Neuronal stem cell (in vitro differentiated cells): ENCODE measurements at places on chromosomes 4 and X.

DNA sequence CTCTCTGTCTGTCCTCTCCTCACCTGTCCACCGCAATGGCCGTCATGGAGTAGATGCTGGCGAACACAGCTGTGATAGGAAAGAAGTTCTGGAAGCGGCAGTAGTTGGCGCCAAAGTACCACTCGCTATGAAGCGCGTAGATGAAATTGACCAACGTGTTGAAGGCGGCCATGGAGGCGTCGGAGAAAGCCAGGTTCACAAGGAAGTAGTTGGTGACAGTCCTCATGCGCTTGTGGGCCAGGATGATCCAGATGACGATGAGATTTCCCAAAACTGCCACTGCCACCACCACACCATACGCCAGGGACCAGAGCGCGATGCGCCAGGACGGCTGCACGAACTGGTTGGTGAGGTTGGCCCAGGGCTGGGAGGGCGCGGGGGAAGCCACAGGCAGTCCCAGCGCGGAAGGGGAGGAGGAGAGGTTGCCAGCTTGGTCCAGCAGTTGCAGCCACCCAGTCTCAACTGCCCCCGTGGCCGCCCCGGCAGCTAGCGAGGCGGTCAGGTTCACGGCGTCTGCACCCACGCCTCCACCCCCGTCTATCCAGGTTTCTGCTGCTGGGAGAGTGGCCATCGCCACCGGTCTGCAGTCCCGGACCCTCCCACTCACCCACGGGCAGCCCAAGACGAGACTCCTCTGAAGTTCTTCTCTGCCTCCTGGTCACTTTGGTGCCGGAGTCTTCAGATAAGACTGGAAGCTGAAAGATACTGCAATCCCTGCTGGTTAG lies 518 bp downstream of the TACR3 start:
- no peaks in the 10 kb centered on the region for H3K27me3 ChIP-seq
- peak overlapping the region; percentile 33 for H3K4me3 ChIP-seq
- H3K36me3 ChIP-seq, result no peaks in the 10 kb centered on the region
- DNase-seq, result peak; percentile 20

DNA sequence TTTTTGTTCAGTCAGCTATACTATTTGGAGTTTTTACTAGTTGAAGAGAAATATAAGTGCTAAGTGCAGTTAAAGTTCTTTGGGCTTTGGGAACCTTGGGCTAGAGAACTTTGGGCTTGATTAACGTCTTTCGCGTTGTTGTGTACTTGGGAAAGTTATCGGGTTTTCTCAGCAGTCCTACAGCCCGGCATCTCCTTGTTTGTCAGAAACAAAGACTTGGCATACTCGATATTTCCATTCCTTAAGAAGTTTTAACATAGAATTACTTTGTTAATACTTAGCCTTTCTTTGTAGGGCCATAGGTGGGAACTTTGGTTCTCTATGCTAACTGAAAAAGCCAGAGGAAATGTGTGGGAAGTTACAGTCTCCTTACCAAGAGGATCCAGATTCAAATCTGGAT lies 28.7 kb downstream of the RAPGEF2 start:
- H3K27ac ChIP-seq, result no peak overlapping the region
- no peaks in the 10 kb centered on the region for H3K4me1 ChIP-seq
- DNase-seq, result no peak
- no peaks in the 10 kb centered on the region for H3K36me3 ChIP-seq

DNA sequence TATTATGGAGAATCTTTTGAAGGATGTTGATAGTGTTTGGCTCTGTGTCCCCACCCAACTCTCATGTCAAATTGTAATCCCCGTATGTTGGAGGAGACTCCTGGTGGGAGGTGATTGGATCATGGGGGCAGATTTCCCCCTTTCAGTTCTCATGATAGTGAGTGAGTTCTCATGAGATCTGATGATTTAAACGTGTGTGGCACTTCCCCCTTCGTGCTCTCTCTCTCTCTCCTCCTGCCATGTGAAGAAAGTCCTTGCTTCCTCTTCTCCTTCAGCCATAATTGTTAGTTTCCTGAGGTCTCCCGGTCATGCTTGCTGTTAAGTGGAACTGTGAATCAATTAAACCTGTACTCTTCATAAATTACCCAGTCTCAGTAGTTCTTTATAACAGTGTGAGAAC lies 166.1 kb upstream of the NUDT6 start:
- no peak for DNase-seq
- H3K4me3 ChIP-seq, result no peak overlapping the region
- H3K27me3 ChIP-seq, result no peaks in the 10 kb centered on the region
- H3K27ac ChIP-seq, result no peak overlapping the region

DNA sequence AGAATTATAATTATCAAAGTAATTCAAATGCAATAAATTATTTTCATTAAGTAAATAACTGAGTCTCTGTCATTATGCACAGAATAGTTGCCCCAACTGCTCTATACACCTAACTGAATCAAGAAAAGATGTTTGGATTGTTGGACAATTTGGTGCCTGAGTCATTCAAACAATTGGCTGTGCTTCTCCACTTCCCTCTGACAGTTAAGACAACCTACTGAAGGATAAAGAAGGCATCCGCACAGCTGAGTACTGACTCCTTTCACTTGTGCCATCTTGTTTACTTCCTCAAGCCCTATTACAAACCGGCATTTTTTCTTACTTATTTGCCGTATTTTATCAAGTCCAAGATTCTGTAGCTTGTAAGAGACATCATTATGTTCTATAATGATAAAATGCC lies 110.6 kb upstream of the C1QTNF7 start:
- H3K4me1 ChIP-seq, result peaks cover 2% of the 10 kb centered on the region
- H3K27me3 ChIP-seq, result no peaks in the 10 kb centered on the region
- H3K4me3 ChIP-seq, result no peak overlapping the region
- H3K36me3 ChIP-seq, result no peaks in the 10 kb centered on the region
- H3K27ac ChIP-seq, result no peak overlapping the region

- no peak overlapping the region for H3K27ac ChIP-seq
- H3K27me3 ChIP-seq, result no peaks in the 10 kb centered on the region
- H3K4me3 ChIP-seq, result no peak overlapping the region
- DNase-seq, result no peak
- H3K36me3 ChIP-seq, result no peaks in the 10 kb centered on the region
These were observed 66.1 kb upstream of the ZNF827 start for GRCh38 chr4:146004730-146005129.

DNA sequence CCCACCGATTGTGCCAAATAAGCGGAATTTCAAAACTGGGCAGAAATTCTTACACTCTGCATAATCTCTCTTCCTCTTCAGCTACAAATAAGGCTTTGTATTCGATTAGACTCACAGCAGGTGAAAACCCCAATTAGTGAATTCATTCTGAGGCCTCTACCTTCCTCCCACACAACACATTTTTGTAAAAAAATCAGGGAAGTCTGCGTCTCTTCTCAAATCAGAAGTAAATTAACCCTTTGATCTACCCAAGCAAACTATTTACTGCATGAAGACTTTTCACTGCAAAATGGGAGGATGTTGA lies 200.6 kb upstream of the FTHL17 start:
- no peak overlapping the region for H3K4me3 ChIP-seq
- no peaks in the 10 kb centered on the region for H3K27me3 ChIP-seq
- peaks cover 8% of the 10 kb centered on the region for H3K4me1 ChIP-seq
- H3K36me3 ChIP-seq, result no peaks in the 10 kb centered on the region
- peak; percentile 18 for DNase-seq
- H3K27ac ChIP-seq, result peak overlapping the region; percentile 83
